ENCODE measurements at places on chromosomes 6 and 20.

- DNase-seq, result no peak
Measured at GRCh38 chr20:58479726-58480440, 35.3 kb downstream of the APCDD1L start.

- DNase-seq, result no peak
Measured at GRCh38 chr20:52010541-52010940, 181.0 kb downstream of the ZFP64 start.

DNA sequence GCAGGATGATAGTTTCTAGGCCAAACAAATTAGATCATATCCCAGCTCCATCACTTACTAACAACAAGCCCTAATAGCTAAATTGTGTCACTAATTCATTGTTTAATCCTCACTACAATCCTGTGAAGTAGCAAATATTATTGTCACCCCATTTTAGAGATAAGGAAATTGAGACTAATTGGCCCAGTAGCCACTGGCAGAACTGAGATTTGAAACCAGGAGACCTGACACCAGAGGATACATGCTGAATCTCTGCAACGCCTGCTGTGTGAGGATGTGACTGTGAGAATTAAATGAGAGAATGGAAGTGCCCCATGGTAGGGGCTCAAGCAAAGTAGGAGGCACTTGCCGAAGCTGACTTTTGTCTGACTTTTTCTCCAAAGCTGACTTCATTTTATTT lies 124.3 kb upstream of the CITED2 start:
- no peak for DNase-seq

DNA sequence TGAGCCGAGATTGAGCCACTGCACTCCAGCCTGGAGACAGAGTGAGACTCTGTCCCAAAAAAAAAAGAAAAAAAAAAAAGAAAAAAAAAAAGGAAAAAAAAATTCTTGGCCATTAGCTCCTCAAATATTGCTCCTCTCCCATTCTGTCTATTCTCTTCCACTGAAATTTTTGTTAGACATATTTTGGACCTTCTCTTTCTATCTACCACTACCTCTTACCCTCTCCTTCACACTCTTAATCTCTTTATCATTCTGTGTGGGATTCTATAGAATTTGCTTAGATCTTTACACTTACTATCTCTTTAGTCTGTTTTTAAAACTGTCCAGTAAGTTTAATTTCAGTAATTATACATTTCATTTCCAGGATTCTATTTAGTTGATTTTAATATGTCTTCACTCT lies 85.0 kb downstream of the IRAK1BP1 start:
- DNase-seq, result no peak

DNA sequence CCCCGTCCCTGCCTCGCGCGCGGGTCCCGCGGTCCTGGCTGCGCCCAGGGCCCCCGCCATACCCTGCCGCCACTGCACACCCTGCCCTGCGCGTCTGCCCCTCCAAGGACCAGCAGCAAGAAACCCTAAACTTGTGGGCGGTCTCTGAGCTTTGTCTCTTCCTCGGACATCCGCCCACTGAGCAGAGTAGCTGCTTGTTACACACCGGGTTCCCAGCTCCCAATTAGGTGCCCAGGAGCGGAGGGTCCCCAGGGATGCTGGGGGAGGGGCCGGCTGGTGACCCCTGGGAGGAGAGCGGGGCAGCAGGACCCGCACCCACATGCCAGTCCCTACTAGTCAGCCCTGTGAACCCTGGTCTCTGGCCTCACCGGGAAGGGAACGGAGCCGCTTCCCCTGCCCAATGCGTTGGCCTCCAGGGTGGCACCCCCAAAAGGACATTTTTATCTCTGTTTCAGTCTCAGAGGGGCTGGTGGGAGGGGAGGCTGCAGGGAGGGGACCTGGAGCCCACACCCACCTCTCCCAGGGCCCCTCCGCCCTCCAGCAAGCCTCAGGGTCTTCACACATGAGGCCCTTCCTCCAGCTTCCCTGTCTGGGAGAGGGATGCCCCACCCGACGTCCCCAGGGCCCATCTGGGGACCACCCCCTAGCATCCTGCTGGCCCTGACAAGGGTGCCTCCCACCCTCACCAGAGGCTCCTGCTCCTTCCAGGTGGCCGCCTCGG lies 10.5 kb downstream of the STMN3 start:
- no peak for DNase-seq

DNA sequence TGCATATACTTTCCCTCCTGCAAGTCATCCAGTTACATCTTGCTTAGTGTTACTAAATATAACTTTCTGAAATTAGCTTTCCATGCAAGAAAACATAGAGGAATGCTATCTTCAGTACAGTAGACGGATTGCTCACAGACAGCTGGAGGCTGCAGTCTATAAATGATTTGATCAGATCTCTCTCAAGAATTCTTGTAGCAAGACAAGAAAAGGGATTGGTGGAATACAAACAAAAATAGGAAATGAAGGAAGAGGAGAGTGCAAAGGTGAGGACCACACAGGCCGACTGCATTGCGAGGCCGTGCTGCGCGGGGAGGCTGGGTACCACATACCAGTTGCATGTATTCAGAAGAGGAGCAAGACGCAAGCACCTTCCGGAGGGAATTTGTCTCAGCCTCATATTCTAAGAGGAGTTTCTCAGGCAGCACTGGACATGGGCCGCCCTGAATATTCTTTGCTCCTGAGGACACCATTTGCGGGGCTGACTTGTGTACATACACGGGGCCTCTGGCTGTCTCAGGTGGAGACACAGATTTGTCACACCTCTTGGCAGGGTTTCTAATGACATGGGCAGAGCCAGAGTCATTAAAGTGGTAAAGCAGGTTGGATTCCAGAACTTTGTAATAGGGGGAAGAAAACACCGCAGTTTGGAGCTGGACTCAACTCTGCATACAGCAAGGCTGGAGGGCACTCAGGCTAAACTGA lies 22.7 kb upstream of the KIF25 start:
- DNase-seq, result no peak

DNA sequence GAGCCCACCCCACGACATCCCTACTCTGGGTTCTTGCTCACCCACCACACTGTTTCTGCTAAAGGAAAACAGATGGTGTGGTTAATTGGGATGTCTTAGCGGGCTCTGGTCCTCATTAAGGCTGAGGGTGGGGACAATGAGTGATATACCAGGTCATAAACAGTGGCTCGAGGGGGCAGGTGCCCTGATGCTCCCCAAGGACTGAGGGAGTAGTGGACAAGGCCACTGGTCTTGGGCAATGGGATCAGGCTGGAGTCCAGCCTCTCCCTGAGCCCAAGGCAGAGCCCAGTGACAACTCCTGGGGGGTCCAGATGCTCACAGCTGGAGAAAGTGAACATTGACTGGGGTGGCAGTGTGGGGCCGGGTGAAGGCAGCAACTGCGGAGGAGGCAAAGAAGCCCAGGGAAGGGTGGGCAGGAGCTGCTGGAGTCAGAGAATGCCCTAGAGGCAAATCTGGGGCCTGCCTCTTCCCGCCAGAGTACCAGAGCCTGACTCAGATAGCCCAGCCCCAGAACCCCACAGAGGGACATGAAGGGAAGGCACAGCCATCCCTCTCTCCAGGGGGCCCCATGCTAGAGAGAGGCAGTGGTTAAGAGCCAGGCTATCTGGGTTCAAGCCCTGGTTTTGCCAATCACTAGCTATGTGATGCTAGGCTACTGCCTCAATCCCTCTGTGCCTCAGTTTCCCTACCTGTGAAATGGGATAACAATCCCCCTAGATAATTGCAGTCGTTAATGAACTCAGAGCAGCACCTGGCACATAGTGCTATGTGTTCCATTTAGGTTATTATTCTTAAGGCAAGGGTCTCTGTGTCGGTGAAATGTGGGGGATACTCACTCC lies 72.3 kb downstream of the MRPL14 start:
- DNase-seq, result no peak

DNA sequence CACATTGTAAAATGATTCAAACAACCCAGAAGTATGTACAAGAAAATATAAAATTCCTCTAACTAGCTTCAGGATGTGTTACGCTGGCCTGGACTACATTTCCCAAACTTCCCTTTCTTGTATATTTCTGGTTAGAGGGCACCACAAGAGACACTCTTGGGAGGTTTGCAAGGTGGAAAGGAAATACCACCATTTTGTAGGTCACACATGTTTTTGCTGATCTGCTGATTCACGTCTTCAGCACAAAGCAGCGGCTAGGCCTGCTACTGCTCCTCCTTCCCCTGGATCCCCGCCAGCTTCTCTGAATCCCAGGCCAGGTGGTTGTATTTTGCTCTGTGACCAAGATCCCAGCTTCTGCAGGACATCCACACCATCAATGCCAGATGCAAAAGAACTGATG lies 104.2 kb downstream of the AGPAT4 start:
- no peak for DNase-seq

DNA sequence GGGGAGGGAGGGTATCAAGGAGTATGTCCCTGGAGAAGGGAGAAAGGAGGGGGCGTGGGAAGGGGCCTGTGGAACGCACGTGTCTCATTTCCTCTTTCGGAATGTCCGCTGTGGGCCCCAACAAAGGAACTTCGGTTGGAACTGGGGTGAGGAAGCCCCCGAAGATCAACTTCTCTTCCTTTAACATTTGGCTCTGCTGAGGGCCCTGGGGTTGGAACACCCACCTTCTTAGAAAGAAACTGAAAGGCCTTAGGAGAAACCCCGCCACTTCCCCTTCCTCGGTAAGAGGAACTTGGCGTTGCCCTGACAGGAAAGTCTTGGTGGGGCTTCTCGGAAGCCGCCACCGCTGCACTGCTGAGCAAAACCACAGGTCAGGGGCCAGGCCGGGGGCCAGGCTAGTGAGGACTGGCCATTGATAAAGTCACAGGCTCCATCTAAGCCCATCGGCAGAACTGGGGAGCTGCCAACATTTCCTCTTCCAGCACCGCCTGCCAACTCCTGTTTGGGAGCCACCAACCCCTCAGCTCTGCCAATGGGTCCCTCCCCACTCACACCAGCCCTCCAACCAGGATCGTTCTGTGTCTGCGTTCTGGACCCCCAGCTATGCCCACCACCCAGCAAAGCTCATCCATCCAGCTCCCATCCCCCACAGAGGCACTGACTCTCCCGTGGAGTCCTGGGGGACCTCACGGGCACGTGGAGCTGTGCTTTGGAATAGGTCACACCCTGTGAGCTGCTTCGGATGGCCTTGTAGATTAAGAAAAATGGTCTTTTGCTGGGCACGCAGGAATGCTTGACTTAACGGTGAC lies 44.8 kb downstream of the FGD2 start:
- DNase-seq, result no peak

GRCh38 chr6:35343092-35343834 lies 905 bp downstream of the PPARD start:
- DNase-seq, result no peak

- DNase-seq, result no peak
Measured at GRCh38 chr6:18049646-18050045, 62.2 kb upstream of the KIF13A start.

DNA sequence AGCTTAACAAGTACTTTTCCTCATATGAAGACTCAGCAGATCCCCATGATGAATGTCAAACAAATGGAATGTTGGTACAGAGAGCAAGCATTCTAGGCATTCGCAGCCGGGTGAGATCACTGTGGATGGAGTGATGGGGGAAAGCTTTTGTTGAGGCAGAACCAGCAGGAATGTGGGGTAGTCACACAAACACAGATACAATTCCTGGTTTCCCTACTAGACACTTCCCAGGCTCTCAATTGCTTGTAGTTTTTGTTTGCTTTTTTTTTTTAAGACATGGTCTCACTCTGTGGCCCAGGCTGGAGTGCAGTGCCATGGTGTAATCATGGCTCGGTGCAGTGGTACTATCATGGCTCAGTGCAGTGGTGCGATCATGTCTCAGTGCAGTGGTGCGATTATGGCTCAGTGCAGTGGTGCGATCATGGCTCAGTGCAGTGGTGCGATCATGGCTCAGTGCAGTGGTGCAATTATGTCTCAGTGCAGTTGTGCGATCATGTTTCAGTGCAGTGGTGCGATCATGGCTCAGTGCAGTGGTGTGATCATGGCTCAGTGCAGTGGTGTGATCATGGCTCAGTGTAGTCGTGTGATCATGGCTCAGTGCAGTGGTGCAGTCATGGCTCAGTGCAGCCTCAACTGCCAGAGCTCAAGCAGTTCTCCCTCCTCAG lies 15.4 kb upstream of the IER3 start:
- DNase-seq, result no peak

- DNase-seq, result no peak
Measured at GRCh38 chr6:115612796-115613479, 447.8 kb downstream of the FRK start.

DNA sequence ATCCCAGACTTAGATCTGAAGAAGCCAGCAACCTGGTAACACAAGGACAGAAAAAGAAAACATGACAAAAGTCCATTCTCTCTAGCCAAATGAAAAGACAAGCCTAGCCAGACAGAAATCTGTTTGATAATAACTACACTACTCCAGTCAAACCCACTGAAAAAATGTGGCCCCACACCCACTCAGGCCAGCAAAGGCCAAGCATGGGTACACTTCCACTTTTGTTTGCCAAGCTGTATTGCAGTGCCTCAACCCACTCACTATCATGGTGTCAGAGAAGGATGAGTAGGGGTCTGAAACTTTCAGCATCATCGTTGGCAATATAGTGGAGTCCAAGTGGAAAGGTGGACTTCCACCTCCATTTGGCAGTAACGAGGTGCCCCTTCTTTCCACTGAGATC lies 45.8 kb downstream of the EPM2A start:
- no peak for DNase-seq

GRCh38 chr6:17491416-17492142 lies 98.2 kb downstream of the CAP2 start:
- no peak for DNase-seq

DNA sequence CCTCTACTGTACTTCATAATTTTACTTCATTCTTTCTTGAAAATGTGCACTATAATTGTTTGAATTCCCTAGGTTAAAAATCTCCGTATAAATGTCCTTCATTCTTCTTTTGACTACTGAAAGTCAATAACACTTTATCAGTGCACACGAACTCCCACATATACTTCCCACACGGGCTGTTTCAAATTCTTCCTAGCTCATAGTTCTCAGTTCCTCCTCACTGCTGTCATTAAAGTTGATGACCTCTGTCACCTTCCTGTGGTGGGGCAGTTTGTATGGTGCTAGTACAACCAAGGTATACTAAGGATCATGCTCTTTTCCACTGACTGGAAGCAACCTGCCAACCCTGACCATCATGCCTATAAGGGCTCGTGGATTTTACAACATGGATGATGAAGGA lies 40.0 kb upstream of the CD2AP start:
- no peak for DNase-seq

DNA sequence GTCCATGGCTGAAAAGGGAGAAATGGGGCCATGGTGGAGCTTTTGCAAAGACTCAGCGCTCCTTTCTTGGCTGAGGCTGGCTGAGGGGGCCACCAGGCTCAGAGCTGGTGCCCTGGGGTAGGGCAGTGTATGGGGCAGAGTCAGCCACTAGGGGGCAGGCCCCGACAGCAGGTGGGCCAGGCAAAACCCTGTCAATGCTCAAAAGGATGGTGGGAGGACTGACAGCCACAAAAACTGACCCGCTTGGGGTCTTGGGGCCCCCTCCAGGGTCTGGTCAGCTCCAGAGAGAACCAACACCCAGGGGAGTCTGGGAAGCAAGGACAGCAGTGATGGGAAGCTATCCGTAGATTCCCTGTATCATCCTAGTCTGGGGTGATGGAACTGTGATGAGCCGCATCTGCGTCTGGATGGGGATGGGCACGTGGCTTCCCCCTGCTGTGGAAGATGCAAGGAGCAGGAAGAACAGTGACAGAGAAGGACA lies 306.9 kb downstream of the DHX35 start:
- no peak for DNase-seq

Measured in effector CD8-positive, alpha-beta T cell (primary cell).